ENCODE measurements at places on chromosomes 11 and 22.

GRCh38 chr22:32800158-32800882 lies 1.2 kb upstream of the TIMP3 start:
- DNase-seq: peak; percentile 81

DNA sequence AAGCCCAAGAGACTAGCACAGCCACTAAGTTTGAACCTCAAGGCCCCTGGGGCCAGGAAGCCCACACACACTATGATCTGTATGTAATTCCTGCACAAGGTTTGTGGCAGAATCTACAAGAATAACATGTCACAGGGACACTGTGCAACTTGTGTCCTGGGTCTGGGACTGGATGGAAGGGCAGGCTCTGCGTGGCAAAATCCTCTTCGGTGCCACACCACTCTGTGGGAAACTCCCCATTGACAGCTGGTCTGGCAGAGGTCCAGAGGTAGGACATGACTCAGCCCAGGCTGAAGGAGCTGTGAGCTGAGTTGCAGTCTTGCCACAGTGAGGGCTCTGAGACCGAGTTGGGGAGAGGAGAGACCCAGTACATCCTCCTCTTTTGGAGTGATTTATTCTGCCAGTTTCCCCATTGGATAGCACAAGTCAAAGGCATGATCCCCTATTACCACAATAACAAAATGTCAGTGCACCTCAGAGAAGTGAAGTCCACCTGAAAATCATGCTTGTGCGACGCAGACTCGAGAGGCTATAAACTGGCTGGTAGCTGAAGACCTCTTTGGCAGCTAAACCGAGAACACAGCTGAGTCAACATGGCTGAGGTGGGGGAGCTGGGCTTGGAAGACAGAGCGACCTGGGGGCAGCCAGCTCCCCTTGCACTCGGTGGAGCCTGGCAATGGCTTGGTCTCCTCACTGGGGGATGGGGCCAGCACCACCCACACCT lies 23.3 kb upstream of the SERPIND1 start:
- peak; percentile 35 for DNase-seq

- DNase-seq: no peak
Observed at GRCh38 chr11:59999691-60000090, 17.3 kb upstream of the OOSP4B start.

GRCh38 chr11:12694183-12694531 lies 19.9 kb downstream of the TEAD1 start:
- no peak for DNase-seq

GRCh38 chr11:126352934-126353801 lies 2.3 kb upstream of the ST3GAL4 start:
- no peak for DNase-seq

DNA sequence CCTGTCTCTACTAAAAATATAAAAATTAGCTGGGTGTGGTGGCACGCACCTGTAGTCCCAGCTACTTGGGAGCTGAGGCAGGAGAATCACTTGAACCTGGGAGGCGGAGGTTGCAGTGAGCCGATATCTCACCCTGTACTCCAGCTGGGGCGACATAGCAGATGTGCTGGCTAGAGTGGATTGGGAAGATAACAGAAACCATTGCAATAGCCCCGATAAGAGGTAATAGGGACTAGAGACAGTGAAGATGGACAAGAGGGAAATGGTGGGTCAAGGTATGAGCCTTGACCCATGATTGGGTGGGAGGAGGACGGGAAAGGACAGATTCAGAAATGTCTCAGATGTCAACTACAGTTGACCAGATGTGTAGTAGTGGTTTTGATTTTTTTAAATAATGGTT lies 6.1 kb downstream of the SWAP70 start:
- no peak for DNase-seq

DNA sequence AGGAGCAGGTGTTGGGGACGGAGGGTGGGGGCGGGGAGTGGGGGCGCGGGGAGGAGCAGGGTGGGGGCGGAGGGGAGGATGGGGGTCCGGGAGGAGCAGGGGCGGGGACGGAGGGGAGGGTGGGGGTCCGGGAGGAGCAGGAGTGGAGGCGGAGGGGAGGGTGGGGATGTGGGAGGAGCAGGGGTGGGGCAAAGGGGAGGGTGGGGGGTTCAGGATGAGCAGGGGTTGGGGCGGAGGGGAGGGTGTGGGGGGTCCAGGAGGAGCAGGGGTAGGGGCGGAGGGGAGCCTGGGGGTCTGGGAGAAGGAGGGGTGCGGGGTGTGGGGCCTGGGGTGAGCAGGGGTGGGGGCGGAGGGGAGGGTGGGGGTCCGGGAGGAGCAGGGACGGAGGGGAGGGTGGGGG lies 17.1 kb downstream of the CRELD2 start:
- no peak for DNase-seq

DNA sequence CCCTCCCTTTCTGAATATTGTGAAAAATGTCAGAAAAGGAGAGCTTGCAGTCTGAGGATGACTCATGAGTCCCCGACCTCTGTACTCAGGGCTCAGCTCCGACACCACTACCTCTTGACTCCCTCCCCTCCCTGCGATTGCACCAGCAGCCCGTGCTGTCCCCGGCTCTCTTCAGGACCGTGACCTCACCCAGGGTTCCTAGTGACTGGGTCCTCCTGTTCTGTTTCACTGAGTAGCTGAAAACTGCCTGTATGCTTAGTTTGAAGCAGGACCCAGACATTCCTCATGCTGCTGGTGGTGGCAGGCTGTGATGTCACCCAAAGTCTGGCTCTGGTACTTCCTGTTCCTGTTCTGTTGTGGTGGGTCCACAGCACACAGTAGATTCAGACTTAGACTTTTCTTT lies 11.7 kb downstream of the PHRF1 start:
- DNase-seq: no peak

DNA sequence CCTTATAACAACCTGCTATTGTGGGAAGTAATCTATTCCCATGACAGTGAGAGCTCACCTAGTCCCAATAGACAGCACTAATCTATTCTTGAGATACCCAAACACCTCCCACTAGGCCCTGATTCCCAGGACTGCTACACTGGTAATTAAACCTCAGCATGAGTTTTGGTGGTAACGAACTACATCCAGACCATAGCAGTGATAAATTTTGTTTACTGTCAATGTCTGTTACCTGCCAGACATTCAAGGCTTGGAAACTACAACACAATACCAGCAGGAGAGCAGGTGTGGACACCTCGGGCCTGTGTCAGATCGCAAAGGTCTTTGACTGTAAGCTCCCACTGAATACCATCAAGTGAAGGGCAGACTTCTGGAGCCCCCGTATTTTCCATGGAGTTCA lies 187.1 kb downstream of the ARHGAP42 start:
- DNase-seq: no peak

- no peak for DNase-seq
Observed at GRCh38 chr11:102564110-102564509, 33.6 kb upstream of the MMP7 start.

- DNase-seq: no peak
Observed at GRCh38 chr11:22785251-22785650, 44.4 kb downstream of the SVIP start.

DNA sequence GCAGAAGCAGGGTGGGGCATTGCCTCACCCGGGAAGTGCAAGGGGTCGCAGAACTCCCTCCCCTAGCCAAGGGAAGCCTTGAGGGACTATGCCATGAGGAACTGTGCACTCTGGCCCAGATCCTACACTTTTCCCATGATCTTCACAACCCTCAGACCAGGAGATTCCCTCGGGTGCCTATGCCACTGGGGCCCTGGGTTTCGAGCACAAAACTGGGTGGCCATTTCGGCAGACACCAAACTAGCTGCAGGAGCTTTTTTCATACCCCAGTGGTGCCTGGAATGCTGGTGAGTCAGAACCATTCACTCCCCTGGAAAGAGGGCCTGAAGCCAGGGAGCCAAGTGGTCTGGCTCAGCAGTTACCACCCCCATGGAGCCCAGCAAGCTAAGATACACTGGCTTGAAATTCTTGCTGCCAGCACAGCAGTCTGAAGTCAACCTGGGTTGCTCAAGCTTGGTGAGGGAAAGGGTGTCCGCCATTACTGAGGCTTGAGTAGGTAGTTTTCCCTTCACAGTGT lies 573.7 kb upstream of the ANO3 start:
- DNase-seq: no peak

- no peak for DNase-seq
Observed at GRCh38 chr11:88293931-88294330, 43.6 kb downstream of the CTSC start.

DNA sequence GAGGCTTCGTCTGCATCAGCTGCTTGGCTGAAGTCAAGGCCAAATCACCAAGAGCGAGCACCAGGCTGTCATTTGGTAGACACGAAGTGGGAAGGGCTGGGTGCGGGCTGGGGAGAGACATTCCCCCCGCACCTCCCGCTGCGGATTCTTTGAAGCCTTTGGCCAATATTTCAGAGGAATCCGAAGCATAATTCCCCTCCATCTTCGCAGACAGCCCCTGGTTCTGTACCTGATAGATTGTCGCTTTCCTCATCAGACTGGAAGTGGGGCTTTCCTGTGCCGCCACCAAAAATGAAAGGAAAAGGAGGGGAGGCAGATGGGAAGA lies 15.3 kb downstream of the BLID start:
- peak; percentile 75 for DNase-seq

- no peak for DNase-seq
Observed at GRCh38 chr11:107924306-107924705, 3.9 kb upstream of the RAB39A start.

DNA sequence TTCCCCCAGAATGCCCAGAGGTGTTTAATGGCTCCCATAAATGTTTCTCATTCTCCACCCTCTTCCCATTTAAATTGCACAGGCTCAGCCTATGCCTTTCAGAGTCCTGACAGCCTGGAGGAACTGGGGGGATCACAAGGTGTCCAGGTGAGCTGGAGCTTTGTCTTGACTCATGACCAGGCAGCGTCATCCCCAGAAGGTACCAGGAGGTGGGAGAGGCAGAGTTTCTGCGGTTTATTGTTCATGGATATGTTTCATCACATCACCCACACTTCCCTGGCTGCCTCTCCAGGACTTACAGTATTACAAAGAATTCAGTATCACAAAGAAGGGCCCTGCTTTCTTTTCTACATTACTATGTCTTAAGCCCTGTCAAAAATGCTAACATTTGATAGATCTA lies 103.2 kb upstream of the GALNT18 start:
- no peak for DNase-seq

- DNase-seq: no peak
Observed at GRCh38 chr11:19290356-19290755, 49.6 kb upstream of the E2F8 start.

DNA sequence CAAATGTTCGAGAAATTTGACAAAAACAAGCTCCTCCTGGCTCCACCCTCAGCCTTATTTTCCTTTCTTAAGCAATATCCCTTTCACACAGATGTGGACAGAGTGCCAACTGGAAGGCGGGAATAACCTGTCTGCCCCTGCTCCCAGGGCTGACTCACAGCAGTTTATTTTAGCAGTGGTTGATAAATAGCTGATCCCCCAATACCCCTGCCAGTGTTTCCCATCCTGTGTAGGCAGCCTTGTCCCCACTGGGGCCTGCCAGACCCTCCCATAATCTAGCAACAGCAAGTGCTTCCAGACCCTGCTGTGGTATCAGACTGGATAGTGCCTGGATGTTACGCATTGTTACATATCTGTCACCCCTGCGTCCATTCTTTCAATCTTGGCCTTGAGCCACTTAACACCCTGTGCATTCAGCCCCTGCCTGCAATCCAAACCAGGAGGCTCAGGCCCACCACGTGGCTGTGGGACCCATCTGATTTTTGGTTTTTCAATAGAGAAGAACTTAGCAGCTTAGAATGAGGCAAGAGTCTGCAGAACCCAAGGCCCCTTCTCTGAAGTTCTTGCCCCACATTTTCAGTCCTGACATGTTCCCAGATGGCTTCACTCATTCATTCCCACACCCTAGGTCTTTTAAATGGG lies 53.7 kb downstream of the PARVA start:
- no peak for DNase-seq
